Left ventricle myocardium inferior (tissue), 1 donor: ENCODE measurements at places on chromosomes 7 and 10.
A peak's percentile ranks its signal among the peaks of the same experiment; 100 is the strongest.

DNA sequence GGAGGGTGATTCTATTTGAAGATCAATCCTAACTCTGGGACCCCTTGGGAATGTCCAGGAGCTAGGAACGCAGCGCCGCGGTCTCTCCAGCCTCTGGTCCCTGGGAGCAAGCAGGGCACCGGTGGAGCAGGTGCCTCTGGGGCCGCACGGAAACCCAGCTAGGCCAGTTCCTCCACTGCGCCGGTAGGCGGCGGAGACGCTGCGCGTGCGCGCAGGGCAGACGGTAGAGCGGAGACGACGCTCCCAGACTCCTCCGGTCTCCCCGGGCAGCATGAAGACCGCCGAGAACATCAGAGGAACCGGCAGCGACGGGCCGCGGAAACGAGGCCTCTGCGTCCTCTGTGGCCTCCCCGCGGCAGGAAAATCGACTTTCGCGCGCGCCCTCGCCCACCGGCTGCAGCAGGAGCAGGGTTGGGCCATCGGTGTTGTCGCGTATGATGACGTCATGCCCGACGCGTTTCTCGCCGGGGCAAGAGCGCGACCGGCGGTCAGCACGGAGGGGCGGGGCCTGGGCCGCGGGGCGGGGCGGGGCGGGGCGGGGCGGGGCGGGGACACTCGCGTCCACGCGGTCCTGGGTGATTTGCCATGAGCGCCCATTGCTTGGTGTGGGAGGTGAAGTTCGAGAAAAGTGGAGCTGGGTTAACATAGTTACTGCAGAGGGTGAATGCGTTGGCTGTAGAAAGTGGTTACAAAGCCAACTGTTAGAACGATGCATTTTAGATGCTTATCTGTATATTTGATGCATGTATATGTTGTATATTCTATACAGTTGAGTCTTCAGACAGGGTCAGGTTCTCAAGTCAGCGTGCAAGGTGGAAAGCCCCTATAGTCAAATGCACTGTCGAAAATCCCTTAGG is at the start of gene PSTK:
PSTK (plus strand) TSS at position 193 of the 857 bp plus-strand sequence; CDS start at position 272, 79 bp downstream.
- peak; percentile 91 for DNase-seq

DNA sequence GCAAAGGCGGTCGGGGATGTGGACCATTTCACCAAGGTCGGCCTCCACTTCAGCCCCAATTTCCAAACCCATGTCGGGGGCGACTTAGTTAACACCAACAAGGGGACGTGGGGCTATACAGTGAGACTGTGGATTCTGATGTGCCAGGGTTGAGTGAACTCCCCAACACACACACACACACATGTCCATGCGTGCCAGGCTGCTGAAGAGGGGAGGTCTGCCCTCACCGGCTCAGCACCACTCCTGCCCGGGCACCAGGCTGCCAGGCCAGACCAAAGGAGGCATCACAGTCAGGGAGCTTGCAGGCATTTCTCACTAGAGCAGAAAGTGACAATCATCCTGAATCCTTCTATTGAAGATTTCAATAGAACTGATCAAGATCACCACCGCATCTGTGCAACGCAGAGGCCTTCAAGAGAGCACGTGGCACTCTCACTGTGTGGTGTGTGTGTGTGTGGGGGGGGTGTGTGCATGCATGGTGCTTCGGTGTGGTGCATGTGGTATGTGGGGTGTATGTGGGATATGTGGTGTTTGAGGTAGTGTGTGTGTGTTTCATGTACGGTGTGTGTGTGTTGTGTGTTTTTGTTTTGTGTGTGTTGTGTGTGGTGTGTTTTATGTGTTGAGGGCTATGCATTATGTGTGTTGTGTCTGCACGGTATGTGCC is 403.5 kb upstream of the RNF32 start:
- no peak for DNase-seq

DNA sequence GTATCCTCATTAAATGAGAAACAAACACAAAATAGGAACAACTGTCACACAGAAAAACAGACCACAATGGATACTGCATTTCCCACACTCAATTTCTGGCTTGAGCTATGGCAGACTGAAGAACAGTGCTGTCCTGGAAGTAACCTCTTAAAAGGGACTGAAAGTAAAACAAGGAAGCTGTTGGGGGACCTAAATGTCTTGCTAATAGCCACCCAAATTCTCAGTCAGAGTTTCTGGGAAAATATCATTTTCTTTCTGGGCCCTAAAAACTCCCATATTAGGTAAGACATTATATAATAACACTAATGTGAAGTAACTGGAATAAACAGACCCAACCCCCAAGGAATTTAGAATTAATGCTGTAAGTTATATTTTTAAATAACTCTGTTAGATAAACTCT is 80.9 kb upstream of the TFEC start:
- no peak for DNase-seq

GRCh38 chr7:111439977-111440376 is 122.3 kb downstream of the IMMP2L start:
- no peak for DNase-seq

DNA sequence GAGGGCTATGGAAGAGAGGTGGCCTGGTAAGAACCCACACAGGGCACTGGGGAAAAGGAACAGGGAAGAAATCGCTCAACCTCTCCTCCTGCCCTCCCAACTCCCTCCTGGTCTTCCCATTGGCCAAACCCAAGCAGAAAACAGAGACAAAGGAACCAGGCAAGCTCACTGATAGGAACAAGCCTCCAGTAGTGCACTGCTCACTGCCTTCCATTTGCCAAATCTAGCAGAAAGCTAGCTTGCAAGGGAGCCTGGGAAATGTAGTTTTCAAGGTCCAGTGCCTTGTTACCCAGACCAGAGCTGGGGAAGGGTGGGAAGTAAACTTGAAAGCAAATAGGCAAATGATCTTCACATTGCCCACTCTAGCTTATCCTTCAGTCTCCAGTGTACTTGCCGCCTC is 556.1 kb upstream of the AUTS2 start:
- no peak for DNase-seq

DNA sequence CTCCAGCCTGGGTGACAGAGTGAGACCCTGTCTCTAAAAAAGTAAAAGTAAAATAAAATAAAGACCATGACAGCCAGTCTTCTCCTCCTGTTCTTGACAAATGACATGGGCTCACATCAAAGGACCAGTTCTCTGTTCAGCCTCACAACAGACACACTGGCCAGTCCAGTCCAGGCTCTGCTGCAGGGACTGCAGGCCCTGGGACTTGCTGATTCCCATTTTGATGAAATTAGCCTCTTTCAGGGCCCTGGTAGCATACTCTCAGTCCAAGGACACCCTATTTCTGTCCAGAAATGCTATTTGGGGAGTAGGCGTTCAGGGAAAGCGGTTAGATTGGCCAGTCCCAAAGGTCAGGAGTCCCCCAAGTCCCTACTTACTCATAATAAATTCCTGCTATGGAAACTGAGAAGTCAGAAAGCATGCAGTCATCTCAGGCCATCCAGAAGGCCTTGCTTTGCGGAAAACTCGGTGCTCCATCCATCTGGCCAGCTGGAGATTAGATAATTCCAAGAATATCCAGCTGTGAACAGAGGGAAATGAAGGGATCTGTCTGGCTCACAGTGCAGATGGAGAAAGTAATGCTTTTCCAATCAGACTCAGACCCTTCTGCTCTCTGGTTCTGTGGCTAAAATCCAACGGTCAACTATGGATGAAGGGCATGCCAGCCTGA is 74.4 kb downstream of the RAB11FIP2 start:
- DNase-seq, result no peak

DNA sequence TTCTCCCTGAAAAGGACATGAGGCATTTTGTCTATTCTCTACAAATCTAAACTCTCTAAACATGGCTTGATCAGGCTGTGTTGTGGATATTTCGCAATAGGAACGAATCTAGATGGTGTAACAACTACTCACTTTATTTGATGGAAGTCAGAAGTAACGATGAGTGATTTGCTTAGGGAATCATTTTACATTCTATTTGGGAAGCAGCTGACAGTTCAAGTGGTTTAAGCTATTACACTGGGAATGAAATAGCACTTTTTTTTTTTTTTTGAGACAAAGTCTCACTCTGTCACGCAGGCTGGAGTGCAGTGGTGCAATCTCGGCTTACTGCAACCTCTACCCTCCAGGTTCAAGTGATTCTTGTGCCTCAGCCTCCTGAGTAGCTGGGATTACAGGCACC is 44.1 kb downstream of the NPY start:
- no peak for DNase-seq

GRCh38 chr7:16318989-16319915 is 102.1 kb downstream of the CRPPA start:
- no peak for DNase-seq

- DNase-seq, result no peak
These were observed 5.3 kb downstream of the AGMO start for GRCh38 chr7:15556339-15557105.

- peak; percentile 40 for DNase-seq
These were observed 620.4 kb downstream of the GALNT17 start for GRCh38 chr7:71752171-71752935.

GRCh38 chr7:25931156-25931555 is 220.8 kb upstream of the NFE2L3 start:
- DNase-seq, result no peak

DNA sequence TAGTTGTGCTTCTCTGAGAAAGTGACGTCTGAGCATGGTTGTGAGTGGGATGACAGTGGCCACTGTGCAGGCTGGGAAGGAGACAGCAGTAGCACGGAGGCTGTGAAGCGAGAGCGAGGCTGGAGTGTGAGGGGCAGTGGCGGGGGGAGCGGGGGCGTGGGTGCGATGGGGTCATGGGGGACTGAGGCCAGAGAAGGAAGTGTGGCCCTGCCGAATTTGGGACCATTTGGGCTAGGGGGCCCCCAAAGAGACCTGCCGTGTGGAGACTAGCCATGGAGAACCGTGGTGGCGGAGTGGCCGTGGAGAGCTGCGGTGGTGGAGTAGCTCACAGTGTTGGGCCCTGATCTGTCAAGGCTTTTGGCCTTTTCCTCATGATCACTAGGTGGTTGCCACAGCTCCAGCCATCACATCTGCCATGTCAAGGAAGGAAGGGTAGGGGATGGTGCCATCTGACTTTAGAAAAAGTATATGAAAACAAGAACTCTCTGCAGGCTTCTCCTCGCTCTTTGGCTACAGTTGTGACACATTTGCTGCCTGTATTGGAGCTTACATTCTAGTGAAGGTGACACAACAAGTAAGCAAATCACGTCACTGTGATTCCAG is 61.4 kb downstream of the MGMT start:
- no peak for DNase-seq

- no peak for DNase-seq
These were observed 602.7 kb upstream of the FOXK1 start for GRCh38 chr7:4079366-4079765.

DNA sequence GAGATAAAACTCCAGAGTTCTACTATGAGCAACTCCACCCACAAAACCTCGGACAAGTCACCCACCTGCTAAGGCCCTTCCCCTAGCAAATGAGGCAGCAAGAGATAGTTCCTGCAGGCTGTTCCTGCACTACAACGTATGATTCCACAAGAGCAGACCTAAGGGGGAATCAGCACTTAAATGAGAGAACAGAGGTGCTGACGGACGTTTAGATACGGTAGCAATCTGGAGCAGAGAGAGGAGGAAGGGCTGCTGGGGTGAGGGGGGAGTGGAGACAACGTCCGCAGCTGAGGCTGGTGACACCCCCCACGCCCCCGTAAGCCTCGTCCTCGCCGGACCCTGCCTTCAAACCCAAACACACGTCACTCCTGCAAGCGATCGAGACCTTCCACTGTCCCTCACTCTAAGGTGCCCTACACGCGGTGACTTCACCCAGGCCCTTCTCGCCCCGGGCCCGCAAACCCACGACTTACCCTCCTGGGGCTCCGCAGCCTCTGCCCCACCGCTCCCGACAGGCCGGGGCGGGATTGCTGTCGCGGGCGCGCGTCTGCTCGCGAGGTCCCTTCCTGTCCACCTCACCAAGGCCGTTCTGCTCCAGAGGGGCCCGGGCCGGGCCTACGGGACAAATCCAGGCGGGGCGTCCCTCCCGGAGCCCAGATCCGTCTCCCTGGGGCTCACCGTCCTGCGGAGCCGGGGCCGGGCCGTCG is 635 bp downstream of the ZNF12 start:
- no peak for DNase-seq

DNA sequence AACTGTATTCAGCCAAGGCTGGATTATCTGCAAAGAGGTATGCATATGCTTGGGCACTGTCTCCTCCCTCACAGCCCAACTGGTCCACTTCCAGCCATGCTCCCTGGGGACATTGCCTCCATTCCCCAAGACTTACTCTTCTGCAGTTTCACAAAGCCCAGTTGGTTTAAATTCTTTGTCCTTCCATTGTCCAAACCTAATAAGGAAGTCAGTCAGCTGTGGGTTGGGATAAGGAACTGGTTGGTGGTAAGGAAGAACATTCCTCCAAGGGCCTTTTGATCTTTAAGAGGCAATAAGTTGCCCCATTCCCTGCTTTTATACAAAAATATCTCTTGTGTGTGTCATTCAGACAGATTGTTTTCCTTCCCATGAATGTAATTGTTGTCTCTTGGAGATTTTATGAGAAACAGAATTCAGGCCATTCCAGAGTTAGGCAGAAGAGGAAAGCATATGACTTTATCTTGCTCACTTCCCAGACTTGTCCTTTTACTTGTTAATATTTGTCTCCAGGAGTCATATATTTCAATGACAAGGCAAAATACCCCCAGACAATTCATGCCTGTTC is 673.7 kb downstream of the SUGCT start:
- no peak for DNase-seq
